ENCODE measurements at places on chromosomes 1 and 21. TPM values are rescaled to one million over a fixed set of nuclear protein-coding genes. Genes with fewer than 3 reads are reported as not detected.

Gene CNR2
- 0.05 TPM for total RNA-seq

Gene NBPF4
- not detected for total RNA-seq

Gene CASZ1
- total RNA-seq = 58.1 TPM

Gene KAZN
- total RNA-seq = 22.5 TPM

All from camera-type eye (tissue), 1 donor.